ENCODE measurements at places on chromosomes 4 and X.

DNA sequence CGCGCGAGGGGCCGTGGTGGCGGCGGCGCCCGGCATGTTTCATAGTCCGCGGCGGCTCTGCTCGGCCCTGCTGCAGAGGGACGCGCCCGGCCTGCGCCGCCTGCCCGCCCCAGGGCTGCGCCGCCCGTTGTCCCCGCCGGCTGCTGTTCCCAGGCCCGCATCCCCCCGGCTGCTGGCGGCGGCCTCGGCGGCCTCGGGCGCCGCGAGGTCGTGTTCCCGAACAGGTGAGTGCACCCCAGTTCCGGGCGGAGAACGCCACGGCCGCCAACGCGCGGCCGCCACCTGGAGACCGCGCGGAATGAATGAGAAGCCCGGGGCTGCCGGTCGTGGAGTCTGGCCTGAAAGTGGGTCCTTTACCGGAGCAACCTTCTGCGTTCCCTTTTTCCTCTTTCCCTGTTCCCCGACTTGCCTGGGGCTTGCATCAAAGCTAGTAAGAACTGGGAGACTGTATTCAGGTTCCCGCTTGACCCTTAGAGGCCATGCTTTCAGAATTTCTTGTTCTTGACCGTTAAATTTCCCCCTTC lies 429 bp downstream of the NOCT start:
- DNase-seq: no peak

DNA sequence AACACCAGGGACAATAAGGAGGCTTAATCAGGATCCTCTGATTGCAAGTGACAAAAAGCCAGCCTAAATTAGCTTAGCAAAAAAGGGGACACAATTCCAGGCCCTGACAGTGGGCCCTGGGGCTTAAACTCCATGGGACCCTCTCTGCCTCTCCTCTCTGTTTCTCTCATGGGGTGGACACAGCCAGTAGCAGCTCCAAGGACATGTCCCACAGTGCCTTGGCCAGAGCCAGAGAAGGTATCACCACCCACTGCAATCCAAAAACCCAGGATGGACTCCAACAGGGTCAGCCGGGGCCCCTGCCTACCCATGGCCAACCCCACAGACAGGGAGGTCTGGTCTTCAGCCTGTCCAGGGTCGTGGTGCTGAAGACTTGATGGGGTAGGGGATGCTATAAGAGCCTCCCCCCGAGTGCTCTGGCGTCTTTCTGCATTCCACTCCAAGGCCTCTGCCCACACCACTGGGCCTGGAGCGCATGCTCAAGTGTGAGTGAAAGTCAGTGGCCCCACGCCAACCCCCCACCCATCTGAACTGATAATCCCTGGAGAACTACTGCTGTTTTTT lies 19.7 kb upstream of the PPP2R2C start:
- no peak for DNase-seq

DNA sequence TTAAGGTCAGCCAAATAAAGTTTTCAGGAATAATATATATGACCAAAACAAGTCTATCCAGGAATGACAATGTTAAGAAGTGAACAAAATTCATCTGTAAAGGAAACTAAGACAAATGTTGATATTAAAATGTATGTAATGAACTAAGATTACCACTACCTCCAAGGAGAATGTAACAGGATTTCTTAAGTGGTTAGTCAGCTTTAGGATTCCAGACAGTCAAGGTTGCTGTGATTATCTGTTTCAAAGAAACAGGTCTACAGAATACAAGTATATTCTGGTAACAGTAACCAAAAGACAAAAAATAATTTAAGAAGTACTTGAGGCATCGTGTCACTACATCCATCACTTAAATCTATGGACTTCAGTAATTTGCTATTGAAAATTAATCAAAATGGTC lies 172.8 kb downstream of the SCFD2 start:
- no peak for DNase-seq

DNA sequence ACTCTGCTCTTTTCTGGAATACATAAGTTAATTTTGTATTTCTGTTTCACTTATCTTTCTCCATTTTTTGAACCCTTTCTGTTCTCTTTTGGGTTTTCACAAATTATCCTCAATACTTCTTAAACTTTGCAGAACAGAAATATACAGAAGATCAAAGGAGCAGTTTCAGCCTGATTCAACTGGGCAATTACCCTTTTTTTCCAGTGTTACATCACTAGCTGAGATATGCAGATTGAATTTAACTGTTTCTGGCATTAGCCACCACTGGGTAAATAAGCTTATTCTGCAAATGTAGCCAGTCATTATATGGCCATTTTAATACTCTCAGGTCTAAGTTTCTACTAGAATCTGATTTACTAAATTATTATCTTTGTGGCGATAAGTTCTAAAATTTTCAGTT lies 66.9 kb upstream of the GRID2 start:
- DNase-seq: no peak

GRCh38 chr4:75745161-75745560 lies 20.8 kb downstream of the USO1 start:
- DNase-seq: no peak

DNA sequence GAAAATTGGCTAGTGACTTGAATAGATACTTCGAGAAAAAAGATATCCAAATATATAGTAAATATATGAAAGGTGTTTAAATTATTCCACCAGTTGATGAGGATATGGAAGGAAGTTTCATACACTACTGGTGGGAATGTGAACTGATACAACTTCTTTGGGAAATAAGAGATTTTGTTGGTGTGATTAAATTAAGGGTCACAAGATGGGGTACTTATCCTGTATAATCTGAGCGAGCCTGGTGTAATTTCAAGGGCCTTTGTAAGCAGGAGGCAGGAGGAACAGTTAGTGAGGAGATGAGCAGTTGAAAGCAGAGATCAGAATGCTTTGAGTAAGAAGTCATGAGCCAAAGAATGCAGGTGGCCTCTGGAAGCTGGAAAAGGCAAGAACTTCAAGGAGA lies 192.2 kb downstream of the KCTD8 start:
- DNase-seq: no peak

DNA sequence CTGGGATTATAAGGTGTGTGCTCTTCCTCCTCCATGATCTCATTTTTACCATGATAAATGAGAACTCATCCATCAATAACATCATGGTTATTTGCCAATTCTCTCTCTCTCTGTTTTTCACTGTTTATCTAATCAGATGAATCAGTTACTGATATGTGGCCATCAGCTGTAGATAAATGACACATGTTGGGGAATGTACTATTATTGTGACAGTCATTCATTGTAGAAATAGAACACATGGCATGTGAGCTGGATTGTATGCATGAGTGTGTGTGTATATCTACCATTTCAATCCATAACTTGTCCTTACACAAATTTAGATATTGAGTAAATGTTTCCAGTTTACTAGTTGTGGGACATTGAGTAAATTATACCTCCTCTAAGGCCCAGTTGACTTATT lies 53.0 kb downstream of the OSTC start:
- DNase-seq: no peak

DNA sequence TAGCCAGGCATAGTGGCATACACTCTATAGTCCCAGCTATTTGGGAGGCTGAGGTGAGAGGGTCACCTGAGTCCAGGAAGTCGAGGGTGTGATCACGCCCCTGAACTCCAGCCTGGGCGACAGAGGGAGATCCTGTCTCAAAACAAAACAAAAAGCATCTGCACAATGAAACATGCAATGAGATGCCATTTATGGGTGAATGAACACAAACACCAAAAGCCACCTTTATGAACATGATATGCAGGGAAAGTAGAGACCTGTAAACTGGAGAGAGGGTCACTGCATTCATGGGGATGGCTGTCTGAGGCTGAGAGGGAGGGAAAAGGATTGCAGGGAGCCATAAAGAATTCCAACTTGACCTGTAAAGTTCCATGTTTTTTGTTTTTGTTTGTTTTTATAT lies 70.7 kb downstream of the EVC start:
- DNase-seq: no peak

GRCh38 chr4:135316266-135316779 lies 1114.7 kb upstream of the PABPC4L start:
- no peak for DNase-seq

DNA sequence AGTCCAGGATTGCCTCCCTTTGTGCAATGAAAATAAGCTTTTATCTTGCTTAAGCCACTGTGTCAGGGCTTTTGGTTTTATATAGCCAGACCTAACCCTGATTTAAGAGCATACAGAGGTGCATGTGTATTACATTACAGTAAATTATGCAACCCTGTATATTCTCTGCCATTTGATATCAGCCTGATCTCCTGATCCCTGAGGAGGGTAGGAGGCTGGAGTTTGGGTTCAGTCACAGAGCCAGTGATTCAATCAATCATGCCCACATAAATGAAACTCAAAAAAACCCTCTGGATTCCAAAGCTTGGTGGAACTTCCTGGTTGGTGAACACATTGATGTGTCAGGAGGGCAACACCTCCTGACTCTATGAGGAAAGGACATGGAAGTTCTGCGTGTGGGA lies 7.3 kb upstream of the KLHL8 start:
- DNase-seq: no peak

GRCh38 chr4:124631760-124632159 lies 80.8 kb downstream of the ANKRD50 start:
- DNase-seq: peak; percentile 36

- DNase-seq: peak; percentile 51
Measured at GRCh38 chr4:83855044-83855443, 319.1 kb downstream of the GPAT3 start.

- no peak for DNase-seq
Measured at GRCh38 chrX:149145845-149146285, 359.2 kb downstream of the IDS start.

- no peak for DNase-seq
Measured at GRCh38 chrX:136635235-136635634, 12.7 kb upstream of the CD40LG start.

GRCh38 chr4:24103434-24104157 lies 213.7 kb upstream of the PPARGC1A start:
- no peak for DNase-seq

GRCh38 chr4:16027626-16028025 lies 56.2 kb downstream of the PROM1 start:
- no peak for DNase-seq

- DNase-seq: no peak
Measured at GRCh38 chrX:81367291-81367690, 165.4 kb downstream of the SH3BGRL start.

DNA sequence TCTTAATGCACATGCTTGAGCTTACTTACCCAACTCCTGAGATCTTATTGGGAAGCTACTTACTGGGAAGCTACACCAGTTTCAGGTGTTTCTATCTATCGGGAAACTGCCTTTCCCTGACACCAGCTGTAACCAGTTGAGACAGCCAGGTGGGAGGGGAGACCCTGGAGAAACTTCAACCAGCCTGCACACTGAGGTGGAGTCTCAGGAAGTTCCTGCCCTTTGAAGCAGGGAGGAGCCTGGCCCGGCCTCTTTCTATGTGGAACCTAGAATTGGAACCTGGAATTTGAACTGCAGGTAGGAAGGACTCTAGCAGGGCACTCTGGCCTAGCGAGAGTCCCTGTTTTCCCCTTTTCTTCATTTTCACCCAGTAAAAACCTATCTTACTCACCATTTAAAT lies 425.8 kb upstream of the PABPC4L start:
- DNase-seq: no peak

DNA sequence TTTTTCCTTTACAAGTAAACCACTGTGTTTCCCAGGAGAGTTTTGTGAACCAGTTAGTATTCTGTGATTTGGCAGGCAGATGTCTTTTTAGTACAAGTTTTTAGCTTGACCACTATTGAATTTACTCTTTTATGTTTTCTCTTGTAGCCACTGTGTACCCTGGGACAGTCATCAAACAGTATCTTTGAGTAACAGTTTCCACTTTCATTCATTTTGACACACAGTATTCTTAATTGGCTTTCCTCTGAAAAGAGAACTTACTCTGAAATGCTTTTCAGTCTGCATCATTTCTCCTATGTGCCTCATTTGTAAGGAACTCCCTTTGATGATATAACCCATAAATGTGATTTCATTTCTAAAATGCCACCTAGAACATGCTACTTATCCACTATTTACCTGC lies 476.5 kb downstream of the PDGFC start:
- no peak for DNase-seq

- no peak for DNase-seq
Measured at GRCh38 chrX:17361620-17362019, 13.4 kb upstream of the NHS start.

DNA sequence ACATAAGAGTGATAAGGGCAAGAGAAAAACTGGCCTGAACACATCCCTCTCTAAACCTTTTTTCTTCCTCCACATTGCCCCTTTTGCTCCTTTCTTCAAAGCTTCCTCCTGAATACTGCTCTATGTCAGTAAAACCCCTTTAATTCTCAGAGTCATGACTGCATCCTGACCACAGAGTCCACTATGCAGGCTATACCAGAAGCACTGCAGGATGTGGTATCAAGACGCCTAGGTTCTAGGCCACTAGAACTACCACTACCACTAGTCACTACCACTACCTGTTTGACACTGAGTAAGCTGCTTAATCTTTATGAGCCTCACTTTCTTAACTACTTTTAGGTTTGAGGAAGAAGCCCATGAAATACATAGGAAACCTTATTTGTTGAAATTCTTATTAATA lies 38.7 kb downstream of the ARHGEF9 start:
- no peak for DNase-seq

- no peak for DNase-seq
Measured at GRCh38 chr4:149890531-149890930, 74.9 kb upstream of the IQCM start.

DNA sequence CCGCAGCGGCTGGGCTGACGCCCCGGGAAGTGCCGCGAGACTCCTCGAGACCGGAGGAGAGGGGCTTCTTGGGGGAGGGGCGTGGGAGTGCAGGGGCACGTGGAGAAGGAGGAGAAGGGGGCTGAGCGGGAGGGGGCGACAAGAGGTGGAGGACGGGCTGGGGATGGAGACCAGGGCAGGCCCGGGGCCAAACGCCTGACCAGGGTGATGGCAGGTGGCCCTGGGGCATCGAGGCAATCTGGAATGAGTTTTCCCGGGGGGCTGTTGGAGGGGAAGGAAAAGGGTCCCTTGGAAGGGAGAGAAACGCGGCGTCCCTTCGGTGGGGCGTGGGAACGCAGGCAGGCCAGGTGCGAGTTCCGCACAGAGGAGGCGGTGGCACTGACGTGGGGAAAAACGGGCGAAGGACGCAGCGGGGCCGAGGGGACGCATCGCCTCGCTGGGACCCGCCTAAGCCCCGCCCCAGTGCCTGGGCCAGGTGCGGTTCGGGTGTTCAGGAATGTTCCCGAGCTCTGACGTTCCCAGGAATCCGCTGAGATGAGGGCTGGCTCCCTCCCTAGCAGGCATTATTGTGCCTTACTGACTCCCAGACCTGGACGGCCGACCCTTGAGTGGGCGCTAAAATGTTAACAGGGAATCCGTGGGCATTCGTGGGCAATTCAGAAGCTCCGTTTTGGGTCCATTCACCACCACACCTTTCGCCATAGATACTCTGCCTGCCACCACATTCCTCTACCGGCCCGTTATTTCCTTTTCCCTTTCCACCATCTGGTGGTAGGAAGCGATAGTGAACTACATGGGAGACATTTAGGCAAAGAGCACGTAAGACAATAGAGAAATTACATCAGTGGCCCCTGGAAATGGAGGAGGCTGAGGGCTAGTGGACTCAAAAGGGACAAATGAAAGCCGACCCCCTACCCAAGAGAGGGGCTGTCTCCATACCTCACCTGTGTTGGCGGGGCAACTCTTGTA lies 795 bp upstream of the SH3KBP1 start:
- peak; percentile 64 for DNase-seq

- DNase-seq: peak; percentile 10
Measured at GRCh38 chr4:184503869-184504300, 29.5 kb upstream of the IRF2 start.

GRCh38 chr4:160423879-160424451 lies 1321.1 kb downstream of the RAPGEF2 start:
- no peak for DNase-seq

- DNase-seq: peak; percentile 29
Measured at GRCh38 chrX:71292669-71293365, 8.7 kb upstream of the ITGB1BP2 start.
